ENCODE measurements at places on chromosomes 6 and 20.

- DNase-seq = no peak
Measured at GRCh38 chr6:6002005-6002847, 4.5 kb downstream of the NRN1 start.

DNA sequence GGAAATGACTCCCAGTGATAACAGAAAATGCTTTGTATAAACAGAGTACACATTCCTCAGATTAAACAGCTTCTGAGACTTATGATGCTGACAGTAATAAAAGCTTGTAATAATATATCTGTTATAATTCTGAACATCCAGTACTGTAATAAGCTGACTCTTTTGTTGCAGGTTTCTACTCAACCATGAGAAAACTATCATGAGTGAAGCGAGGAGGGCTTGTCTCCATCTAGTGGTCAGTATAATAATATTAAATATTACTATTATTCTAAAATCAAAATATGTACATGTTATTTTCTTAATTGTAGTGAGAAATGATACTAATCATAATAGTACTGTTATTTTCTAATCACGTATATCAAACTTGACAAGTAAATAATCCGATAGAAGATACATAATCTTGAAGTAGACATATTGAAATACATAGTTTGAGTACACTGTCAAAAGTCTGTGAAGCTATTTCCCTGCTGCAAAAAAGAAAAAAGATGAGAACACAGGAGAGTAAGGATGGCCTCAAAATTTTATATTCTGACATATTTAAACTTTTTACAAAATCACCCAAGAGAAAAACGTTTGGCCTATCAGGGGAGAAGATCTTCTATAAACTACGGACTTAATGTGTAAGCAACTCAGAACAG, 183.1 kb downstream of the MOXD1 start:
- DNase-seq = no peak

DNA sequence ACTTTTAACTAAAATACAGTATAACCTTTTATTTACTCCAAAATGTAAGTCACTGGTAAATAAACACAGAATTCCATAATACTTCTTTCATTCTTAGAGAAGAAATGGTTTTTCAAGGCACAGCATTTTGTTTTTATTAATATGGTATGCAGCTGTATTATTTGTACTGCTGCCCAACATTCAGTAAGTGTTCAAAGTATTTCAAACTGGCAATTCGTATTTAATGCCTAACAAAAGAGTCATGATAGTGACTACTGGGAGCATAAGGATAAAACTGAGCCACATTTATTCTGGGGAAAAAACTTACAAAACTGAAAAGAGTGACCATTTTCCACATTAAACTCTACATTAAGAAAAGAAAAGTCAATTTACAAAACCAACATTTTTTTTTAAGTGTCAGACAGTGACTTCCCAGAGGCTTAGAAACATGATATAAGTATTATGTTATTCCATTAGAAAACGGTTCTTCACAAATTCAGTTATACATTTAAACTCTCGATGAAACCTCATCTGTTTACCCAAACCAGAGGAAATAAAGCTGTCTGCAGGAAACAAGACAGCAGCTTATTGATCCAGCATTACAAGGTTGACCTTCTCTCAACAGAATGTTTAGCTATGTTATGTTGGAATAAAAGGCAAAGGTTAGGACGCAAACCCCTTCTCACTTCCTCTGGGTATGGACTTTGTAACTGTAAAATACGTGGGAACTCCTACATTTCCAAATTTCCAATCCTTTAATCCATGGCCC, 24.3 kb downstream of the EPB41L2 start:
- DNase-seq = no peak

DNA sequence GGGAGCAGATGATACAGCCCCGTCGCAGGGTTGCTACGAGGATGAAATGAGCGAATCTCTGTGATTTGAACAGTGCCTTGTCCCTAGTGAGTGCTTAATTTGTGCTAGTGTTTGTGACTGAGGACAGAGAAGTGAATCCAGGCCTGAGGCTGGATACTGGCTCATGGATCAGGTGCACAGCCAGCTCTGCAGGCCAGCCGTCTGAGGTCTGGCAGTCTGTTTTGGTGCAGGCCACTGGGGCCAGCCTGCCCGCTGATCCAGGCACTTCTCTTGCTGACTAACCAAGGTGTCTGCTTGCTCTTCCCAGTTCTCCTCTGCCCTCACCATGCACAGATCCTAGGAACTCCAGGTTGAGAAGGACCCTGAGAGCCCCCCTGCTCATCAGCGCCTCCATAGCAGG, 181.0 kb downstream of the LRFN2 start:
- DNase-seq = no peak

GRCh38 chr6:29723666-29724588, 693 bp downstream of the HLA-F start:
- peak; percentile 82 for DNase-seq

GRCh38 chr20:34089655-34090345, 22.2 kb downstream of the EIF2S2 start:
- no peak for DNase-seq

DNA sequence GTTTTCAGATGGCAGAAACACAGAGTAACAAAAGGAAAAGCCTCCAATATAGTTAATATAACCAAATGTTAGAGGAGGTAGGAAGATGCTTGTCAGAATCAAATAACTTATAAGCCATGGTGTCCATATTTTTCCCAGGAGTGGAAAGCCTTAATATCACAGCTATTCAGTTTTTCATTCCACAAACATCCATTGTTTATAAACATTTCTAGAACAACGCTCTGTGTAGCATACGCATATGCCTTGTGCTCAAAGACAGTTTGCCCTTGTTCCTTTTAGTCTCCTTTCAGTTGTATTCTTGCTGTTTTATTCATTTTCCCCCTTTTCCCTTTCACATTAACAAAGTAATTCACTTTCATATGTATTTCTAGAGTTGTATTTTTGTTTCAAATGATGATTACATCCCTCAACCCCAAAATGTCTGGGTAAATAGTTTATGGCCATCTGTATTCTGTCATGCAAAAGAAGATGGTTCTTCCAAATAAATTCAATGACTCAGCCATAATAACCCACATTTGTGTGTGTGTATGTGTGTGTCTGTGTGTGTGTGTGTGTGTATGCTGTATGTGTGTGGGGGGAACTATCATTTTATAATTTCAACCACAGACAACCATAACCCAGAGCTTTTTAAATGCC, 455.7 kb upstream of the SOX4 start:
- DNase-seq = no peak

DNA sequence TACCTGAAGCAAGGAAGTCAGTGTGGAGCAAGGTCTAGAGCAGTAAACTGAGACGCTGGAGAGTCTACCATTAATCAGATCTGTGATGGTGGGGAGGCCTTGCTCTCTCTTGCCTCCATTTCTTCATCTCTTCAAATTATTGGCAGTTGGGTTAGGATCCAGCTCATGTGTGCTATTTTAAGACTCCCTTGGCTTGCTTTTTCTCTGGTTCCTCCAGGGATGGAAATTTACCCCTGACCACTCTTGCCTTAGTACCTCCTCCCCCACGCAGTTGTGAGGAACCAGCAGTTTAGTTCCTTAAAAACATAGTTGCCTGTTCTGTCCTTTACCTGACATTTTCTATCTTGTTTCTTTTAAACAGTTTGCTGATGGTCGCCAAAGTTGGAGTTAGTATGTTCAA, 7.4 kb downstream of the TMEM14C start:
- no peak for DNase-seq

DNA sequence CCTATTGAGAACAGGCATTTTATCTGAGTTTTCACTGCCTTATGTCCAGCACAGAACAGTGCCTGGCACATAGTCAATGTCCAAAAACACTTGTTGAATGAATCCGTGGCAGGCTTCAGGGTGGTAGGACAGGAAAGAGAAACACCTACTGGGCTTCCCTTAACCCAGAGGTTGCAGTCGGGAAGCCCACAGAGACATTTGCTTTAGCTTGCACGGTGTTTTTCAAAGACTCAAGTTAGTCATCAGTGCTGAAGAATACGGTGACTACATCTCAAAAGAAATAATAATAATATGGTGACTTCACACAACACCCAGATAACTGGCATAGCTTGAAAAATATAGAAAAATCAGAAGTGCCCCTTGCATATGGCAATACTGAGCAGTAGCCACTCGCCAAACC, 160.4 kb downstream of the CD83 start:
- DNase-seq = no peak

- DNase-seq = no peak
Measured at GRCh38 chr20:20401991-20402390, 34.1 kb downstream of the INSM1 start.

GRCh38 chr6:26321005-26321404, 44.0 kb upstream of the BTN3A2 start:
- no peak for DNase-seq

DNA sequence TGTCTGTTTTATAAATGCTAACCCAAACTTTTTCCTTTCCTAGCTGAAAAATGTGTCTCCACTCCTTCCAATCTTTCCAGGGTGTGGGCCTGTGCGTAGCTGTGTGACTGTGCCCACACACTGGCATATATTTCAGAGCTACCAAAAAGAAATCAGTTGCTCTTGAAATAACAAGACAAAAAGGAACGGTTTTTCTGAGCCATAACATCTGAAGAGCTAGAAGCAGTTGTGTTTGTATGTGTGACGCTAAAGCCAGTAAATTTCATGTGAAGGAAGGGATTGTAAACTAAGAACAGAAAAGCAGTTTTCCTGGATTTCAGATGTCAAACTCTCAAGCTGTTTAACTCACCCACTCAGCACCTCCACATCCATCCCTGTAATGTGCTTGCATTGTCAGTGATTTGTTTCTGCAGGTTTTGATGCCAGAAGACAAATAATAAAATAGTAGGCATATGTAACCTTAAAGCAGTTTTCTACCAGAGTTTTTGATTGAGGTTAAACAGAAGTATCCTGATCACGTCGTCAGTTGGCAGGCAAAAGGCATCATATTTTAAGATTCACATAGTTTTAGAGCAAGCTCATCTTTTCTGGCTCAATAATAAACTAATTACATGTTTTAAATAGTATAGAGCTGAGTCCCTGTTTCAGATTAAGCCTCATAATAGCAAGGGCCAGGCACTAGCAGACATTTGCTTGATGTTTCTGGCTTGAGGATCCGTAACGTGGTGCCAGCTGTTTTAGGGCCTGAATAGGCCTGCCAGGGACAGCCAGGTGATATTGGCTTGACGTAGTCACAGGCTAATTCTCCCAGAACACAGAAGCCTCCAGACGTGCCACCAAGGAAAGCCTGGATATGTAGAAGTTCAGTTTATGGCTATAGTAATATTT, 90.9 kb downstream of the FOXO3 start:
- DNase-seq = no peak

DNA sequence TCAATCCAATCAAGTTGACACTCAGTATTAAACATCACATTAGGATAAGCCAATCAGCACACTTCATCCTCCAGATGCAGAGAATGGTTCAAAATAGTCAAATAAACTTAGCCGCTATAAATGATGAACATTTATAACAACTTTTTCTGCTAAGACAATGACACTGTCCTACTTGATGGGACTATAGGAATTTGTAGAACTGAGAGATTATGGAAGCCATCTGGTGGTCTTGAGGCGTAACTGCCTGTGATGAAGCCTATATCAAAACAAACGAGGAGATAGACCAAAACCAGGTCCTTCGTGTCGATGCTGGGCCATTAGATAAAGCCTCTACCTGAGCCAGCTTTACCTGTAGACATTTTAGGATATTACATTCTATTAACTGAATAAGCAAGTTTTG, 631.1 kb downstream of the COL12A1 start:
- no peak for DNase-seq

- no peak for DNase-seq
Measured at GRCh38 chr6:81491454-81492101, 260.9 kb downstream of the TENT5A start.

GRCh38 chr6:83517500-83517899, 5.2 kb downstream of the PRSS35 start:
- no peak for DNase-seq

DNA sequence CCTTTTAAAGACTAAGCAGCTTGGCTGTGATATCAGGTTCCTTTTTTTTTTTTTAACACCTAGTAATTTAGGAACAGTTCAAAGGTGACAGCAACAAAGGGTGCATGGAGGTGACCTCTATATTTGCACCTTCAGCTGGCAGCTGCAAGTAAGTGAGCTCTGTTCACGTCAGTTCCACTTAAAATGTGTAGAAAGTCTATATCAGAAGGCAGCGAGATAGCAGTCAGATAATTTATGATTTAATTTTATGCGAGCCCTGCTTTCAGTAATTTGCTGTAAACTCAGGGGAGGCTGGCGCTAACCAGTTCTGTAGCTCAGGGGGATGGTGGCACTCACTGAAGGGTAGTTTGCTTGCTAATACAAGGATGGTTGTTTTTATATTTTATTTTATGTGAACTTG, 602.8 kb upstream of the MMS22L start:
- DNase-seq = no peak

GRCh38 chr6:37622646-37623071, 75.0 kb downstream of the MDGA1 start:
- no peak for DNase-seq

DNA sequence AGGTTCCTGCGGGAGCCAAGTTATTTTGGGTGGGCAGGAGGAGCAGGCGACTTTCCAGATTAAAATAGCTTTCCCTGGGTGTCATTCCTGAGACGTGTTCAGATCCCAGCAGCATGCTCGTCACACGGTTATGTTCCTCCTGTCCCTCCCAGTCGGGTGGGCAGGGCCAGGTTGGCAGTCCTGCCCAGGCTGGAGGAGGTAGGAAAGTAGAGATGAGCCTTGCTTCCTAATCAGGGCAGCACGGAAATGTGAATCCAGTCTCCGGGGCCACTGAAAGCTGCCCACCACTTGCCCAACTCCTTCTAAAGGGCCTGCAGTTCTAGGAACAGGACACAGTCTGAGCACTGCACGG, 137.0 kb downstream of the MRPL14 start:
- no peak for DNase-seq

GRCh38 chr20:56752274-56752673, 123.2 kb downstream of the TFAP2C start:
- no peak for DNase-seq

GRCh38 chr6:22699151-22699550, 129.8 kb downstream of the HDGFL1 start:
- no peak for DNase-seq

- no peak for DNase-seq
Measured at GRCh38 chr20:36085686-36086267, 68.8 kb upstream of the EPB41L1 start.

GRCh38 chr20:25054995-25055629, 2.8 kb downstream of the ACSS1 start:
- DNase-seq = no peak

- DNase-seq = no peak
Measured at GRCh38 chr6:159871906-159872305, 18.9 kb upstream of the MAS1 start.

DNA sequence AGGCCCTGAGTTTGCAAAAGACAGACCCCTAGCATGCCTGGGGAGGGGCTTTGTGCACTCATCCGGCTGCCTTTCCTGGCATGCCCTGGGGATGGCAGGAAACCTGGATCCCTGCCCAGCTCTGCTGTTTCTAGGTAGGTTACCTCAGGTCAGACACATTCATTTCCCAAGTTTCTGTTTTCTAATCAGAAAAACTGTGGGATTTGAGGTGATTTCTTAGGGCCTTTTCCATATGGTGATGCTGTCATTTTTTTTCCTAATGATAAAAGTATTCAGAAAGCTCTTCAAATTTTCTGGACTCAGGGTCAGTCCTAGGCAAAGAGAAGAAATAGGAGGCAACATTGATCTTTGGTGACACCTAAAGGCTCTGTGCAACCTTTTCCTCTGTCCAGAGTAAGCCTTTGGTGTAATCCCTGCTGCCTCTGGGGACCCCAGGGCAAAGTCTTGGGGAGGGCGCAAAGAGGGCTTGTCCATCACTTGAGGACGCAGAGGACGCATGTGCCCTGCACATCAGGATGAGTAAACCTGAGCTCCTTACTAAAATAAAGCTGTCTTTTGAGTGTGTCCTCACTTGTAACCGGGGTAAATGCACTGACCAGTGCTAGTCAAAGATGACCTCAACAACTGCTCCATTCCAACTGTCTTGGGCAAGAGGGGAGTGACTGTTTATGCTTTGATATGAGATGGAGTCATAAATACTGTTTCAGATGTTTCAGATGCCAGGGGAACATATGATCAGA, 13.5 kb upstream of the TRAM2 start:
- DNase-seq = no peak
